ENCODE measurements at places on chromosomes 12 and 14.

DNA sequence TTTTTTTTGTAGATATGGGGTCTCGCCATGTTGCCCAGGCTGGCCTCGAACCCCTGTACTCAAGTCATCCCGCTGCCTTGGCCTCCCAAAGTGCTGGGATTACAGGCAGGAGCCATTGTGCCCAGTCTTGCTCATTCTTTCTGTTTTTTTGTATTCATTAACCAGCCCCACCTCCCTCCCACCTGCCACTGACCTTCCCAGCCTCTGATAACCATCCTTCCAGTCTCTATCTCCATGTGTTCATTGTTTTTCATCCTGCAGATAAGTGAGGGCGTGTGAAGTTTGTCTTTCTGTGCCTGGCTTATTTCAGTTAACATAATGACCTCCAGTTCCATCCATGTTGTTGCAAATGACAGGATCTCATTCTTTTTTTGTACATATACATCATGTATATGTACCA is 19.0 kb downstream of the MYL2 start:
- DNase-seq: no peak

GRCh38 chr14:38737686-38738407 is 365.2 kb downstream of the SEC23A start:
- no peak for DNase-seq

- no peak for DNase-seq
Measured at GRCh38 chr12:113823016-113823415, 143.1 kb downstream of the RBM19 start.

GRCh38 chr14:51209457-51209856 is 30.6 kb upstream of the TMX1 start:
- no peak for DNase-seq

- DNase-seq: no peak
Measured at GRCh38 chr14:99815696-99816095, 22.5 kb downstream of the EML1 start.

DNA sequence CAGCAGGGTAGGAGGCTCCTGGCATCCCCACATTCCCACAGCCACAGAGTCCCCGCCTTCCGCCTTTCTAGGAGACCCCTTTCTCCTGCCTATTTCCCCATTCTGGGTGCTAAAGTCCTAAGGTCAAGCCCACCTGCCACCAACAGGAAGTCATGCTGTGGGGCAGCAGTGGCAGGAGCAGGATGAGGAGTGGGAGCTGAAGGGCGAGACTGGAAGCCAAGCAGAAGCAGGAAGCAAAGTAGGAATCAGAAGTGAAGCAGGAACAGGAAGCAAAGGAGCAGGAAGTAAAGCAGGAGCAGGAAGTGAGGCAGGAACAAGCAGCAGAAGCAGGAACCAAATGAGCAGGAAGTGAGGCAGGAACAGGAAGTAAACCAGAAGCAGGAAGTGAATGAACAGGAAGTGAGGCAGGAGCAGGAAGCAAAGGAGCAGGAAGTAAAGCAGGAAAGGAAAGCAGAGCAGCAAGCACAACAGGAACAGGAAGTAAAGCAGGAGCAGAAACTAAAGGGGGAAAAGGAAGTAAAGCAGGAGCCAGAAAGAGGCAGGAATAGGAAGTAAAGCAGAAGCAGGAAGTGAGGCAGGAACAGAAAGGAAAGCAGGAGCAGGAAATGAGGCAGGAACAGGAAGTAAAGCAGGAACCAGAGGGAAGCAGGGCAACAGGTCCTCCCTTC is 38.3 kb upstream of the RIMBP2 start:
- DNase-seq: no peak

- no peak for DNase-seq
Measured at GRCh38 chr12:19068137-19068536, 61.4 kb upstream of the PLEKHA5 start.

DNA sequence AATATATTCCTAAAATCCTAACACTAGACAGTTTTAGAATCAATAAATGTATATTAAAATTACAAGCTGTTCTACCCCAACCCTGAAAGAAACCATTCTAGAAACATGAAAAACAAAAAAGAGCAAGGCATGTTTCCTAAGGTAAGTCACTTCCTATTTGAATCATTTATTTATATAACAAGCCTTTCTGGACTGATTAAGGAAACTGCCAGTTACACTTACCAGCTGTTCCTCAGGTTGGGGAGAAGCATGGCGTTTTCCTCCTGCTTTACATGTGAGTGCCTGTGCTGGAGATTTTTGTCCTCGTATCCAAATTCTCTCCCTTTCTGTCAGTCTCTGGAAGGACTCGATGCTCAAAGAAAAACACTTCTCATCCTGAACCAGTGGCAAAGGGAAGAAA is 183.3 kb downstream of the EFCAB11 start:
- DNase-seq: no peak

DNA sequence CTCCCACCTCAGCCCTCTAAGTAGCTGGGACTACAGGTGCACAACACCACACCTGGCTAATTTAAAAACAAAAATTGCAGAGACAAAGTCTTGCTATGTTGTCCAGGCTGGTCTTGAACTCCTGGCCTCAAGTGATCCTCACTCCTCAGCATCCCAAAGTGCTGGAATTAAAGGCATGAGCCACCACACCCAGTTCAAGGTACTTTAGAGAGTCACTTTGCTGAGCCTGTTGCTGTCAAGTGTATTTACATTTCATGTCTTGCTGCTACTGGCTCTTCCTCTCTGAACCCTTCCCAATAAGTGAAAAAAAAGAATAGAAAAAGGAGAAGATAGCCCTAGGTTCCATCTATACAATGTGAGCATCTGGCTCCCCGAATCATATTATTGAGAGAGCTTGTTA is 38.4 kb downstream of the SLCO1A2 start:
- DNase-seq: no peak

DNA sequence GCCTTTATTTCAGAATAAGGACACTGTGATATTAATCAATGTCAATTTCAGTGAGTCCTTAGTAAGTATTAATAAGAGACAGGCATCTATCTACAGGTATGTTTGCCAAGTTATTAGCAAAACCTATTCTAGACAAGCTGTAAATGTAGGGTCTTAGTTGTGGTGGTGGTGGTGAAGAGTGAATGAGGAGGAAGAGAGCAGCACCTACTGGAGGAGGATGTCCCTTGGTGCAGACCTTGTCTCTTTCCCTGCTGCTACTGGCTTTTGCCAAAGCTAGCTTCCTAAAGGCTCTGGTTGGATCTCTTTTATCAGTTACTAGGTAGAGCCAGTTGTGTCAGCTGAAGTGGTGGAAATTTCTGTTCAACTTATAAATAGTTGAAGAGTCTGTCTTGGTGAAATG is 304.8 kb upstream of the ATP2B1 start:
- no peak for DNase-seq

DNA sequence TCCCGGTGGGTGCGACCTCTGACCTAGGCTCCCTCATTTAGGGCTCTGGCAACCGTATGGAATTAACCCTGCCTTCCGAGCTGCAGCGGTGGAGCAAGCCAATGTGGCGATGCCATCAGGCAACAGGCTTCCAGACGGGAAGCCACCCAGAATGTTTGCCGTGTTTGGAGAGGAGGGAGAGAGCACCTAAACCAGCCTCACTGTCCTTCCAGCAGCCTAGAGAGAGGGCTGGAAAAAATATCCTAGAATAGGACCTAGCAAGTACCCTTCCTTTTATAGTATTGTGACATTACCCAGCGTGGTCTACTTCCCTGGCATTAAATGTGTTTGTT is 287 bp upstream of the SLC2A13 start:
- DNase-seq: peak; percentile 30

GRCh38 chr14:76812093-76812421 is 625 bp downstream of the ANGEL1 start:
- no peak for DNase-seq

GRCh38 chr14:103456167-103456835 is 66.3 kb downstream of the CKB start:
- DNase-seq: no peak

DNA sequence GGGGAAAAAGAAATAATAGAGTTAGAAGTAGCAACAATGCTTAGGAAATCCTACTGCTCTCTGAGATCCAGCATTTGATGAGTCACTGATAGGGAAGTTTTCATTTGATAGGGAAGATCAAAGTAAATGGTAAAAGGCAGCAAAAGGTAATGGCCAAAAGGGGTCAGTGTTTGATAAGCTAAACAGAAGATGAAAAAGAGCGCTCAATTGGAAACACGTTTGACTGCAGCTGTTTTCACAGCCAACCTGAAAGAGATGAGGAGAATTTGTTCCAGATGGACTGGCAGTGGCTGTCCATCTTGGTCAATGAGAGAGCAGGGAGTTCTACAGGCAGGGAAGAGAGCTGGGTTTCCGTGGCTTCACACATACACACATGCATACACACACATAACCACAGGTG is 264.2 kb downstream of the TMEM132C start:
- no peak for DNase-seq

- peak; percentile 63 for DNase-seq
Measured at GRCh38 chr14:91980157-91980556, 32.7 kb upstream of the FBLN5 start.

- no peak for DNase-seq
Measured at GRCh38 chr14:61641914-61642613, 53.2 kb upstream of the HIF1A start.

DNA sequence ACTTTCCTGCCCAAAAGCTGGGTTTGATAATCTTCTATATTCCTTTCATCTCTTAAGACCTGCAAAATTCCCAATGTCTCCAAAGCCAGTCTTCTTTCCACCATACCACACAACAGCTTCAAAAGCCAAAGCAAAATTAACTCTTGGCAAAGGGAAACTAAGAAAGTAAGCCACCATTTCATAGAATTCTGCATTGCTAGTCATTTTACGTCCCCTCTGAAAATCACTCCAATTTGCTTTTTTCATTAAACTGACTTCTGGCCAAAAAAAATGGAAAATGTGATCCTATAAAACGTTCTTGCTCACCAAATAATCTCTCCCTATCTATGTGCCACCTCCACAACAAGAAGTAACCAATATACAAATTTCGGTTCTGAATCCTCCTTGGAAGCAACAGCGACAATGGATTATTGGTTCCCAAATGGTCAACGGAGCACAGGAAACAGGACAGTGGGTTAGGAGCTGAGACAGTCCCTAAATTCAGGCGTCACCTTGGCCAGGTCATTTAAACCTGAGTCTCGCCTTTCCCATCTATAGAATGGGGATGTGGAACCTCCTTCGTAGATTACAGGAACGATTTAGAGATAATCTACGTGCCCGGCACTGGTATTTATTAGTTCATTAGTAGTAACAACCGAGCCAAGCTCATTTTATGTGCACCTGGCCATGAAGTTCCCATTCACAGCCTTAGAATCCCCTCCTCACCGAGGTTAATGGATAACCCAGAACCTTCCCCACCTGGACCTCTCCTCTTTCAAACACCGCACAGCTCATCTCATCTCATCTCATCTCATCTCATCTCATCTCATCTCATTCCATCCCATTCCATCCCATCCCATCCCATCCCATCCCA is 1.2 kb downstream of the NT5DC3 start:
- DNase-seq: no peak

- DNase-seq: peak; percentile 92
Measured at GRCh38 chr12:119589097-119589496, 4.5 kb upstream of the TMEM233 start.

DNA sequence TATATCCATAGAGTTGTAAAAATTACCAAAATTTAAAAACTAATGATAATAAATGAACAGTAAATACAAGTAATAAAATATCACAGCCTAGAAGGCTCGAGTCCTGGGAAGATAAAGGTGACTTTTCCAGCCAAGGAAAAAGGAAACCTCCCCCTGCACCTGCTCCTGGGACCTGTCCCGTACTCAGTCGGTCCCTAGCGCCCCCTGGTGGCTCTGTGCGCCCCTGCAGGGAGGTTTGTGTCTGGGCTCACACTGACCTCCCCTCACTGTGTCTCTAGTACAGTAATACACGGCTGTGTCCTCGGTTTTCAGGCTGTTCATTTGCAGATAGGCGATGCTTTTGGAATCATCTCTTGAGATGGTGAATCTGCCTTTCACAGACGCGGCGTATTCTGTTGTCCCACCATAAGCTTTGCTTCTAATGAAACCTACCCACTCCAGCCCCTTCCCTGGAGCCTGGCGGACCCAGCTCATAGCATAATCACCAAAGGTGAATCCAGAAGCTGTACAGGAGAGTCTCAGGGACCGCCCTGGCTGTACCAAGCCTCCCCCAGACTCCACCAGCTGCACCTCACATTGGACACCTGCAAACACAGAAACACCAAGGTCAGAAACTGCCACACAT is 1030.4 kb downstream of the TMEM121 start:
- DNase-seq: peak; percentile 7

DNA sequence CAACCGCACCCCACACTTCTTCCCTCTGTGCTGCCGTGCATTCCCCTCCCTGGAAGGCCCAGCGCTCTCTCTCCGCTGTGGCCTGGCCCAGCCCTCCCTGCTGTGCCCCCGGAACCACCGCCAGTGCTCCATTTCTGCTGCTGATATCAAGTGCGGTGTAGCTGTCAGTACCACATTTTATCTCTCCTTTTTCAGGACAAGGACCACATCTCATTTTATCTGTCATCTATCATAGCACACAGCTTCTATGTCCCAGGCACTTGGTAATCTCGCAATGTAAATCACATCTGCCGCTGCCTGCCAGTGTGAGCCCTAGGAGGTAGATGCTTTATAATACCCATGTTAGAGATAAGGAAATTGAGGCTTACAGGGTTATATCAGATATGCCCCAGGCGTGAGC is 18.3 kb downstream of the IL31 start:
- no peak for DNase-seq

GRCh38 chr12:49903700-49904423 is at the start of gene FAIM2:
TSS of gene FAIM2 (minus strand) at chr12:49903900. CDS start at chr12:49903792, 108 bp downstream.
- DNase-seq: no peak

- DNase-seq: no peak
Measured at GRCh38 chr12:44628180-44628579, 247.9 kb downstream of the NELL2 start.

GRCh38 chr12:58314610-58315009 is 373.2 kb downstream of the ATP23 start:
- DNase-seq: no peak

DNA sequence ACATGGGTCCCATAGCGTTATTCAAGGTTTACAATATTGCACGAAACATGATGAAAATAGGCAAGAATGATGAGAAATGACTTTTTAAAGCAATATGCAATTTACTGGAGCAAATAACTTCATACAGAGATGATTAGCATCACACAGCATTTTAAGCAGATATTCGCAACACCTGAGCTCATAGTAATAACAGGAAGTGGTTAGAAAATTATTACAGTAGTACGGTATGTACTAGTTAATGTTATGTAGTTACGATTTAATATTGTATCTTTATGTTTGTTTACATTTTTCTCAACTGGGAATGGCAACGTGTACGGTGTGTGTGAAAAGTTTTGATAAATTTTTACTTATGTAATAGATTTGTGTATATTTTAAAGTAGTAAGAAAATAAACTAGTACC is 102.6 kb downstream of the OSBPL8 start:
- DNase-seq: no peak

Data from MV-4-11 (cell line).